ENCODE measurements at places on chromosomes 1 and 21.

DNA sequence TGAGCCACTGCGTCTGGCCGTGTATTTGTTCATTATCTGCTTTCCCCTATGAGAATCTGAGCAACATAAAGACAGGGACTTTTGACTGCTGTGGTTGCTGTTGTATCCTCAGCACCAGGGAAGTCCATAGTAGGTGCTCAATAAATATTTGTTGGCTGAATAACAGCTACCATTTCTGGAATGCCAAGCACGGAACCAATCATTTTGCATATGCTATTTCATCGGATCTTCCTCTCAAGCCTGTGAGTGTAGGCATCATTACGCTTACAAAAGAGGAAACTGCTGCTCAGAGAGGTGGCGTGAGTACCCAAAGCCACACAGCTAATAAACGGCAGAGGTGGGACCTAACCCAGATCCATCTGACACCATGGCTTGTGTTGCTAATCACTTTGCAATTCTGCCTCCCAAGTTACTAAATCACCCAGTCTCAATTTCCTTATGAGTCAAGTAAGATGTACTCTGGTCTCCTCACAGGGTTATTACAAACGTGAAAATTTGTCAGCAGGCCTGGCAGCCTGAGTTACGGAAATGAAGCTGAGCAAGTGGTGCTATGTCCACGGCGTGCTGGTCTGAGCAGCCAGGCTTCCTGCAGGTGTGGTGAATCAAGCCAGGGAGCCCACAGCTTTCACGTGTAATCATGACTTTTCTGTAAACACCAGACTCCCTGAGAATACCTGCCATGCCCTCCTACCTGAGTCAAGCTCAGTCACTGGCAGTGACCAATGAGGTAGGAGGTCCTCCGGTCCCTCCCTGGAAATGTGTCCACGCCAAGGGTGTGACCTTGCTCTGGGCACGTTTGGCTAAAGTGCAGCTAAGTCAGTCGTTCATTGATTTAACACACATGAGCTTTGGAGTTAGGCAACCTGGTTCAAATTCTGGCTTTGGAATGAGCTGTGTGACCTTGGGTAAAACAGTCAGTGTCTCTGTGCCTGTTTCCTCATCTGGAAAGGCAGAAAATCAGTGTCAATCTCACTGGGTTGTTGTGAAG, 4.8 kb upstream of the RHCE start:
- DNase-seq = no peak

DNA sequence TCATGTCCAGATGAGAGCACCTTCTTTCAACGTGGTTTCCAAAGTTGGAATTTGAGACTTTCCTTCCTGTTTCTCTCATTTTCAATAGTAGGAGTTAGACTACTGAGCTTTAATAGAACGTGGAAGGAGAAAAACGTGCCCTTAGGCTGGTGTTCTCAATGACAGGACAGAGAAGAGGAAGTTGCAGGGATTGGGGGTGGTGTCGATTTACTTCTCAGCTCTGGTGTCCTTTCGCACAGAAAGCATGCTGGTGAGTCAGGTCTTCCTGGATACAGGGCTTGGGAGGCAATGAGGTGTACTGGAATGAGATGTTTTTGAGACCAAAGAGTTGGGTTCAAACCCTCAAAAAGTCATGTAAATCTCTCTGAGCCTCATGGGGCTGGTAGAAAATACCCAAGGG, 67.1 kb downstream of the HIVEP3 start:
- no peak for DNase-seq

DNA sequence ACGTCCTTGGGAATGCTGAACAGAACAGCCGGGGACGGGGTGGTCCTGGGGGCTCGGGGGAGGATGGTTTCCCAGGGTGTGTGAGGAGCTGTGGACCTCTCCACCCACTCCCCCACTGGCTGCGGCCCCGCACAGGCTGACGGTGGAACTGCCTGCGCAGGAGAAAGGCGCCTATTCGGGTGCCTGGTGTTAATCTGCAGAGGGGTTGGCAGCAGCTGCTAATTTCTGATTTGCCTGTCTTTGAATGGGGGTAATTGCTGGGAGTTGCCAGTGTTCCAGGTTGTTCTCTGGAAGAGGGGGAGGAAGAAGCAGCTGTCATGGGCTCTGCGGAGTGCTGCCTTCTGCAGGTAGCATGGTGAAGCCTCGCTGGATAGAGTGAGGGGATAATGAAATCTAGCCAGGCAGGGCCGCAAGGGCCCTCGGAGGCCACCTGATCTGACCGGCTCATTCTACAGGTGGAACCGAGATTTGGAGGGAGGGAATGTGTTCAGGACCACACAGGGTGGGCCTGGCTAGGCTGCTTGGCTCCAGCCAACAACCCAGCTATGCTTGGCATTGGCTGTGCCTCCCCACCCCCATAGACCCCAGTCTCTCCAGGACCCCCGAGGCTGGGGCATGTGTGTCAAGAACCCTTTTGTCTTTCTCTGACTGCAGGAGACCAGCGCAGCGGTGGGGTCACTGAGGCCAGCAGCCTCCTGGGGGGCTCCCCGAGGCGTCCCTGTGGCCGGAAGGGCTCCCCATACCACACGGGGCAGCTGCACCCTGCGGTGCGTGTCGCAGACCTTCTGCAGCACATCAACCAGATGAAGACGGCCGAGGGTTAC, 67.1 kb downstream of the PTPRU start:
- no peak for DNase-seq

GRCh38 chr1:243409284-243409683, 153.4 kb downstream of the SDCCAG8 start:
- no peak for DNase-seq

- DNase-seq = no peak
Measured at GRCh38 chr1:28290851-28291250, 31.5 kb downstream of the SESN2 start.

GRCh38 chr1:240803151-240803550, 191.2 kb upstream of the GREM2 start:
- DNase-seq = no peak

DNA sequence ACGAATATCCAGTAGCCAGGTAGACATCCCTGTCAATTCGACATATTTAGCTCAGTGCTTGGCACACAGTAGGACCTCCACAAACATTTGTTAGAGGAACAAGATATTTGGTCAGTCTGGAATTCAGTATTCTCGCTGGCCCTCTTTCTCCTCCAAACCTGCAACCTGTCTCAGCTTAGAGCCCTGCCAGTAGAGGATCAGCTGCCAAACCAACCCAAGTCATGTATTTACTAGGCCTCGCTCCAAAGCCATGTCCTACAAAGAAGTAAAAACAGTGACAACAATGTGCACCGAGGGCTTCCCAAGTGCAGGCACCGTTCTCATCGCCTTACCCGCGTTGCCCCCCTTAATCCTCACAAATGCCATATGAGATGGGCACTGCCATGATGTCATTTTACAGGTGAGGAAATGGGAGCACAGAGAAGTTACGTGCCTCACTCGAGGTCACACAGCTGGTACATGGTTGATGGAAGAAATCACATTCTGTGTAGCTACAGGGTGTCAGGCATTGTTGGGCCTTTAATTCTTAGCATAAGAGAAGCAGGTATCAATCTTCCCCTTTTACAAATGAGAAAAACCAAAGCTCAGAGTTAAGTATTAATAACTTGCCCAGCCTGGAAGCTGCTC, 26.0 kb upstream of the CDCA8 start:
- DNase-seq = no peak

- no peak for DNase-seq
Measured at GRCh38 chr1:64312431-64312830, 109.0 kb downstream of the UBE2U start.

DNA sequence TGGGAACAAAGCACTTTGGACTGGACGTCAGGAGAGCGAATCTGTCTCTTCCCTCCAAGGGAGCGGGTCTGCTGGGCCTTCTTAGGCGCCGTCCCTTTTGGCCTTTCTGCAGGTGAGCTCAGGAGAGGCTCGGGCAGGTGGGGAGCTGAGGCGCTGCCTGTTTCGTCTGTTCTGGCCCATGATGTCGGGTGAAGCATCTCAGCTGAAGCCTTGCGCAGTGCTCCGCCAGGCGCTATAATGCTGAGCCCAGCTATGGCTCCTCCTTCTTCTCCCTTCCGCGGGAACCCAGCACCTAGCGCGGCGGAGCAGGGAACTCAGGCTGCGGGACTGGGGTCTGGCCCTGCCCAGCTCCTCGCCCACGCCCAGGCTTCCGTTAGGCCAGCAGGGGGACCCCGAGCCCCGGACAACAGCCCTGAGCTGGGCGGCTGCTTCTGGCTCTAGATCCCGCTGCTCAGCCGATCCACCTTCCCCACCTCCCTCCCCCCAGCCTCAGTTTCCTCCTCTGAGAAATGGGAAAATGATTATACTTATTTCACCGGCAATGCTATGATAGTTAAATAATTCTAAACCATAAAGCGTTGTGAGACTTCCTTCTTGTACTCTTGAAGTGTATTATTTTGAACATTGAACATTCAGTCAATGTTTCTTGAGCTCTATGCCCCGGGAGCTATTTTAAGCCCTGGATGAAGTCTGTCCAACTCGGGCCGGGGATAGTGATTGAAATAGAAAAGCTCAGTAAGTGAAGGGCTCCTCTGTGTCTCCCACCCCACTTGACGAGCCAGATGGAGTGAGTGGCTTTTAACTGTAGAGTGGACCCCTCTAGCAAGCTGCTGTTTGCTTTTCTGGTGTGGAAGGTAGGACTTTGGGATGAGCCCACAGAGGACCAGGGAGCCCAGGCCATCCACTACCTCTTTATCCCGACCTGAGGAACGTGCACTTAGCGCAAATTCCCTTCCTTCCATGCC, 9.6 kb upstream of the ADORA1 start:
- no peak for DNase-seq

GRCh38 chr21:43726686-43727518, 8.0 kb downstream of the PDXK start:
- no peak for DNase-seq

DNA sequence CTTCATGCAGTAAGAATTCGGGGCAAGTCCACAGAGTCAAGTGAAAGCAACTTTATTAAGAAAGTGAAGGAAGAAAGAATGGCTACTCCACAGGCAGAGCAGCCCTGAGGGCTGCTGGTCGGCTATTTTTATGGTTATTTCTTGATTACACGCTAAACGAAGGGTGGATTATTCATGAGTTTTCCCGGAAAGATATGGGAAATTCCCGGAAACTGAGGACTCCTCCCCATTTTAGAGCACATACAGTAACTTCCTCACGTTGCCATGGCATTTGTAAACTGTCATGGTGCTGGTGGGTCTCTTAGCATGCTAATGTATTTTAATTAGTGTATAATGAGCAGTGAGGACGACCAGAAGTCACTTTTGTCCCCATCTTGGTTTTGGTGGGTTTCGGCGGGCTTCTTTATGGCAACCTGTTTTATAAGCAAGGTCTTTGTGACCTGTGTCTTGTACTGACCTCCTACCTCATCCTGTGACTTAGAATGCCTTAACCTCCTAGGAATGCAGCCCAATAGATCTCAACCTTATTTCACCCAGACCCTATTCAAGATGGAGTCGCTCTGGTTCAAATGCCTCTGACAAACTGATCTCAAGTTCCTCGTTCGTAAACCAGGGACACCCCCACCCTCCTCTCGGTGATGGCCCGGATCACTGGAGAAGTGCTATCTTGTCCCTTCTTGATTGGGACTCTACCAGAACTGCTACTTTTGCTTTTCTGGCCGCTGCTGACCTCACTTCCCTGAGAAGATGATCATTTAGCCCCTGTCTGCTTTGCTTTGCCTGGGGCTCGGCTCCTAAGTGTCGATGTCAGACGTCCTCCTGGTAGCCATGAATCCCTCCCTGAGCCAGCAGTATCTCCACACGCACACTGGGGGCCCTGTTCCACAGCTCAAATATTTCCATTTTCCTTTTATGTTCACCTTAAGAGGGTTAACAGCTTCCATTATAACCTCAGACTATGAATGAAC, 48.8 kb downstream of the CLSTN1 start:
- DNase-seq = no peak

DNA sequence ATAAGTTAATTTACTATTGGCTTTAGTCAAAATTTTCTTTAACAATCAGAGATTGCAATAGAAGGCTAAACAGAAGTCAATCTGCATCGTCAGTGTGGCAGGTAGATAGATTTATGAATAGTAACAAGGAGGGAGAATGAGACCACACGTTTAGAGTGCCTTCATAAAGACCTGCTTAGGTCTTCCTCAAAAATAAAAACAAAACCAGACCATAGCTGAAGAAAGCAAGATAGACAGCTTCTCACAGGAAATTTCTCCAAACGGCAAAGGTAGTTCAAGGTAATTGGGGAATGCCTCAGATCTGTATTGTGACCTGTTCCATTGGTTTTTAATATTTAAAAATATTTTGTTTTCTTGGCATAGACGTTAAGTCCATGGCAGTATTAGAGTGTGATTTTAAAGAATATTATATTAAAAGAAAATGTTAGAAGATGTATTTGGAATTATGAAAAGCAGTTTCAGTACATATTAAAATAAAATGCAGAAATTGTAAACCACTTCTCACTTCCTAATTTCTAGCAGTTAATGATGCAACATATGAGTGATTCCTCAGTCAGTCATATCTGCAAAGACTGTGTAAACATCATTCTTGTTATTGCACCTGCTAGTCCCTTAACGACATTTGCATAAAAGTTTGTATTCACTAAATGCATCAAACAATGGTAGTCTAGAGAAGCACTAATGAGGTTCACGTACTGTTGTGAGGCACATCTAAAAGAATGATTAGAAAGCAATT, 278.0 kb downstream of the HLX start:
- no peak for DNase-seq

DNA sequence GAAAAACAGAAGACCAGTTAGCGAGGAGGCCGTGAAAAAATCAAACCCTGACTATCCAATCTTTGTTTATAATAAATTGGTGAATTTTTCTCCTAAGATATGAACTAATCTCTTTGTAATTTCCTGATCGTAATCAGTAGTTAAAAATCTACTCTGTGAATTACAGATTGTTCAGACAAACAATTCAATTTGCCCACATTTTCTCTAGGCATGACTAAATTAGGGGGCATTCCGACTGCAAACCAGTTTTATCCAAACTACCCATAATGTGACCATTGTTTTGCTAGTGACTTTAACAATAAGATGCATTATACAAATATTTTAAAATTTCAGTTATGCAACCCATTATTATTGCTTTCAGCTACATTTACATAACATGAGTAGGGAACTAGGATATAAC, 546.9 kb upstream of the ADAMTS5 start:
- no peak for DNase-seq

- no peak for DNase-seq
Measured at GRCh38 chr1:167661527-167662426, 31.7 kb downstream of the RCSD1 start.

GRCh38 chr1:82091729-82092128, 291.0 kb downstream of the ADGRL2 start:
- no peak for DNase-seq

DNA sequence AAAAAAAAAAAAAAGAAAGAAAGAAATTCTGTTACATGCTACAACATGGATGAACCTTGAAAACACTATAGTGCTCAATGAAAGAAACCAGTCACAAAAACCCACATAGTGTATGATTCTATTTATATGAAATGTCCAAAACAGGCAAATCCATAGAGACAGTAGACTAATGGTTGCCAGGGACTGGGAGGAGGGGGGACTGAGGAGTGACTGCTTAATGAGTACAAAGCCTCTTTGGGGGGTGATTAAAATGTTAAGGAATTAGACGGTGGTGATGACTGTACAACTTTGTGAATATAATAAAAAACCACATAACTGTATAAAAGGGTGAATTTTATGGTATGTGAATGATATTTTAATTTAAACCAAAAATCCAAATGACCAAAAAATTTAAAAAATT, 116.0 kb upstream of the GUCA2B start:
- DNase-seq = no peak

GRCh38 chr21:36990508-36991205, 15.8 kb upstream of the RIPPLY3 start:
- DNase-seq = no peak

GRCh38 chr1:81974883-81975555, 174.3 kb downstream of the ADGRL2 start:
- DNase-seq = no peak

All from CD4-positive, alpha-beta T cell treated with Interleukin-15 for 4 hours (primary cell).